HCT116 (cell line): ENCODE measurements at places on chromosomes 5 and 9. TPM values are rescaled to one million over a fixed set of nuclear protein-coding genes. Genes with fewer than 3 reads are reported as not detected.

BTNL3 gene
- not detected for total RNA-seq

MEGF9 gene
- total RNA-seq: 8.3 TPM

SVEP1 gene
- total RNA-seq: 0.15 TPM

ZFP2 gene
- total RNA-seq: 0.57 TPM

FAXDC2 gene
- total RNA-seq: 0.22 TPM
